ENCODE measurements at places on chromosomes 11 and 22.

DNA sequence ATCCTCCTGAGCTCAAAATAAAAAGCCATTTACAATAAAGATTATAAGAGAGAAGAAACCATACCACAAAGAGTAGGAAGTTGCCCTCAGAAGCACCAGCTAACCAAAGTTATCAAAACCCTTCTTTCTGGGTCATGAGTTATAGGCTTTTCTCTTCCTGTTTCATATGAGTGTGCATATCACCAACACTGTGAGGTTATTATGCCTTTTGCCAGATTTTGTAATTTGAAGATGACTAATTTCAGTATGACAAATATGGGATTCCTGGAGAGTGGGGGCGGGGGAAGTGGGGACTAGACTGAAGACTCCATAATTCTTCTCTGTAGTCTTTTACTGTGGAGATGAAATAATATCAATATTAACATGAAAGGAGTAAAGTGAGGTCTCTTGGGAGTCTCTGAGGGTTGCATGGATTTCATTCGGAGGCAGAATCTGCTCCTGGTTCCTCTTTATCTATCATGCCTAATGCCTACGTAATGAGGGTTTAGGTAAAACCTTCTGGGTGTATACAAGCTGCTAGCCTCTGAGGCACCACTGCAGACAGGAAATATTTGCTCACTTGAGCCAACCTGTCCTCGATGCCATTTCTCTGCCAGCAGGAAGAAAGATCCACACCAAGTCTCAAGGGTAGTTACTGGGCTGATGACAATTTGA is 2.1 kb downstream of the LPXN start:
- peak; percentile 48 for DNase-seq

- DNase-seq = no peak
Observed at GRCh38 chr11:111366560-111367410, 12.3 kb downstream of the POU2AF1 start.

DNA sequence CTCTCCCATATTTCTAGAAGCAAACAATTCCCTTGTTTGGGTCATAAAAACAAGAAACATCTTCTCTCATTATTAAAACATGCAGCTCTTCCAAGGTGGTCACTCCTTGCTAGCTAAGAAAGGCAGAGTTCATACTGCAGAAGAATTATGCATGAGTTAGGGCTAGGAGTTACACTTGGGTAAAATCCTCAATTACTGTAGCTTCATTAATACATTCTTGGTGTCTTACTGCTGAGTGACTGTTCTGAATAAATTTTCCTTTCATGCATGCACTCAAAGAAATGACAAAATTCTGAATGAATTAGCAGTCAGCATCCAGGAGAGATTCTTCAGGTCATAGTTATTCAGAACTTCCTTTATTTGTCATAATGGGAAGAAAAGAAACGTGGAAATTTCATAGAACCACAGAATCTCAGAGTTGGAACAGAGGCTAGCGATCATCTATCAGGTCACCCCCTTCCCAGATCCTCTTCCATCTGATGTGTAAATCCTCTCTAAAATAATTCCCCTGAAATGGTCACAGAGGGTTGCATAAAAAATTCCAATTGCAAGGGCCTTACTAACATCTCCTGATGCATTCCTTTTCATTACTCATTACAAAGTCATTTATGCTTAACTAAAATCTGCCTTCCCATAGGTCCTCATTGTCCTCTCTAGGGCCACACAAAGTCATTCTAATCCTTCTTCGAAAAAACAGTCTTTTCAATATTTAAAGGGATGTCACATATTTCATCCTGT is 771.5 kb downstream of the DLG2 start:
- DNase-seq = no peak

DNA sequence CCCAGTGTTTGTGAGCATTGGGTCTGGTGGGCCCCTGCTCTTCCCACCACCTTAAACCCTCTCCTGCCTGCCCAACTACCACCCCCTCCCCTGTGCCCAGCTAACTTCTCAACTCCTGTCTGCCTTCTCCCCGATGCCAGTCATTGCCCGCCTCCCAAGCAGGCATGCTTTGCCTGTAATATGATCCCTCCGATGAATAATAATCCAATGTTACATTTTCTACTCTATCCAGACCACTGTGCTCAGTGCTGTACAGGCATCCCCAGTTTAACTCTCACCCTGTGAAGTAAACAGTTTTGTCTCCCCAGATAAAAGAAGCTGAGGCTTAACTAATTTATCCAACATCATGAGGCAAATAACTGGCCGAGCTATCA is 35.5 kb upstream of the OLFML1 start:
- no peak for DNase-seq

- DNase-seq = no peak
Observed at GRCh38 chr11:15327786-15328231, 213.1 kb downstream of the INSC start.

DNA sequence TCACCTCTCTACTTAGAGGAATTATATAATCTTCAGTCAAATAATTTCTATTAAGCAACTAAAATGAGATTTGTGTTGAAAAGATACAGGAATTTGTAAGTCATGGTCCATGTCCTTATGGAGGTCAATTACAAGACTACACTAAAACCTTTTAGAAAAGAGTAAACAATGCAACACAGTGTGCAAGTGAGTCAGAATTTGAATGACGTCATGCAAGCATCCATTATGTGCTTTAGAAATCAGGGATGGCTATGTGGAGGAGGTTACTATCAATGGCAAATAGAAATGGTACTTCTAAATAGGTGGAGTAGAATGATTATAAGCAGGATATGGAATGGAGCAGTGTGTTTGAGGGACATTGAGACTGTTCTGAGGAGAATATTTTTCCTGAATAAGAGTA is 16.6 kb downstream of the OR10D3 start:
- DNase-seq = no peak

GRCh38 chr11:79493555-79494171 is 52.8 kb upstream of the TENM4 start:
- DNase-seq = peak; percentile 4

GRCh38 chr22:25452116-25452700 is 112.3 kb upstream of the GRK3 start:
- DNase-seq = no peak

GRCh38 chr11:78156127-78156844 is 16.9 kb upstream of the ALG8 start:
- DNase-seq = no peak

GRCh38 chr11:22602504-22602903 is 23.1 kb downstream of the FANCF start:
- DNase-seq = no peak

DNA sequence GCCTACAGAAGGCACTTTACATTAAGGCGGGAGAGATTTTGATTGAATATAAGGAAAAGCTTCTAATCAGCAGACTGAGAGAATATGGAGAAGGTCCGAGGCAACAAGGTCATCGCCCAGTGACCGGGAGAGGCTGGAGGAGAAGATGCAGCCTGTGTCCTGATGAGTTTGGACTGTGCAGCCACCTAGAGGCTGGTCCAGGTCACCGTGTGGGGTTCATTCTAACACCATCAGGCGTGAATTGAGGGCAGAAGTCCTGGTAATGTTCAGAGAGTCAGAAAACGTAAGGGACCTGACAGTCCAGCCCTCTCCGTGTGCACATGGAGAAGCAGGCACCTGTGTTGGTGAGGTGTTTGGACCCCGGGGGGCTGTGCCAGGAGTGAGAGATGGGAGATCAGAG is 102.7 kb downstream of the FEZ1 start:
- DNase-seq = no peak

DNA sequence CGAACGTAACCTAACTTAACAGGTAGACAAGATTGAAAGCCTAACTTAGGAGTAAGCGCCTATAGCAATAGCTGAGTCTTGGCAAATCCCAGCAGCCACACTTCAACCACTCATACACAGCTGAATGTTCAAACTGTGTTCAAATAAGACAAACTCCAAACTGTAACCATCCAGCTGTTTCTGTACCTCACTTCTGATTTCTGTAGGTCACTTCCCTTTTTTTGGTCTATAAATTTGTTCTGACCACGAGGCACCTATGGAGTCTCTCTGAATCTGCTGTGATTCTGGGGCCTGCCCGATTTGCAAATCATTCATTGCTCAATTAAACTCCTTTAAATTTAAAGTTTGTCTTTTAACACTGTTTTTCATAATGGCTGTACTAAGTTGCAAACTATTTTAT is 8.2 kb upstream of the TENM4 start:
- DNase-seq = no peak

DNA sequence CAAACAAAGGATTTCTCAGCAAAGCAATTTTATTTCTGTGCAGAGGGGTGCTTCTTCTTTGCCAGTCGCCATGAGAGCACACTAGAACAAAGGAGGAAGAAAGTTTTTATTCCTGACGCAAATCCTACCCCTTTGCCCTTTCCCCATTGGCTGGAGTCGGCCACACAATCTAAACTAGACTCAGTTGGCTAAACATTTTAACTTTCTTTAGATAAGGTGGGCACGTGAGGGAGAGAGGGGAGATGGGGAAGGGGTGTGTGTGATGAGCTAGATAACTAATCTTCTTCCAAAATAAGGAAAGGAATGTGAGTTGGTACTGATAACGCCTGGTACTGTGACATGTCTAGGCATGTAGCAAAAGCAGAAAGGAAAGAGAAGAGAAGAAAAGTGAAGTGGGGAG is 626 bp downstream of the TRIM22 start:
- DNase-seq = no peak

- DNase-seq = no peak
Observed at GRCh38 chr11:31870609-31871309, 59.6 kb upstream of the PAX6 start.
